ENCODE measurements at places on chromosomes 13 and 19.
A peak's percentile ranks its signal among the peaks of the same experiment; 100 is the strongest.

GRCh38 chr19:42606660-42607351, 12.1 kb upstream of the CEACAM8 start:
- DNase-seq = peak; percentile 16

GRCh38 chr13:75405976-75406703, 75.8 kb downstream of the TBC1D4 start:
- DNase-seq = no peak

- no peak for DNase-seq
Measured at GRCh38 chr19:19372656-19373416, 32.6 kb upstream of the GATAD2A start.

DNA sequence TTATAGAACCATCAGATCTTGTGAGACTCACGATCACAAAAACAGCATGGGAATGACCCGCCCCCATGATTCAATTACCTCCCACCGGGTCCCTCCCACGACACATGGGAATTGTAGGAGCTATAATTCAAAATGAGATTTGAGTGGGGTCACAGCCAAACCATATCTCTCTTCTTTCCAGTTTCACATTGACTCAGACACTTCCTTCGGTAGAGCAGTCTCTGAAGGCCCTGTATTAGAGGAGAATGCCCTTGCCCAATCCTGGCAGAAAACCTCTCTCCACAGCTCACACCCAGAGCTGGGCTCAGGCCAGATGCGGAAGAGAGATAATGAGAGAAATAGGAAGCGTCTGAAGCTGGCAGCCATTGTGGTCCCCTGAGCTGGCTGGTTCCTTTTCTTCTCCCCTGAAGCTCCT, 72.4 kb upstream of the CLDN10 start:
- no peak for DNase-seq

- DNase-seq = no peak
Measured at GRCh38 chr19:9645472-9645871, 24.4 kb upstream of the ZNF561 start.

DNA sequence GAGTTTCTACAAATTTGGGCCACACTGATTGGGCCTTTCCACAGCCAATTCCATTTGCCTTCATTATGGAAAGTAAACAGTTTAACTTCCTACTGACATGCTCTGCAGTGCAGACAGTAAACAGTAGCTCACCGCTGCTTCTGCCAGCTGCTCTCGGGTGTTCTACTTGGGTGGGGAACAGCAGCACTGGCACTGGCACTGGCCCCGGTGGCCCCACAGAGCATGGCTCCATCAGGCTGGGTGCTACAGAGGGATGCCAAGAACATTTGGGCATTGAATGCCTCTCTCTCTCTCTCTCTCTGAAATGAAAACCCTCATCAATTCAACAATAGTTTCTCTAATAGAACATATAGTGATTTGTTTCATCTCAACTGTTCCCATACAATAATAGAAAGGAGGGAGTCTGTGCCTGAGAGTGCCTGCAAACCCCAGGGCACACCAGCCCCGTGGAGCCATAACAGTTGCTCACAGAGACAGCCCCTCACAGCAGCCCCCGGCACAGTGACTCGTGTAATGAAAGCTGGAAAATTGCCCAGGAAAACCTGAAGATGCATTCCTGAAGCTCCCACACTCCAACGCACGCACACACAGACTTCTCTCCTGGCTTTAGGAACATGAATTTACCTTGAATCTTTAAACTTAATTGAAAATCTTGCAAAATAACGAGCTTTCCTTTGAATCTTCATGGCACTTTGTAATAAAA, 38.2 kb upstream of the GJB6 start:
- no peak for DNase-seq

All from activated CD4-positive, alpha-beta T cell treated with anti-CD3 and anti-CD28 coated beads, Interleukin-2, amount 50 U/mL, for 4 hours (primary cell).